ENCODE measurements at places on chromosomes 6 and 20. TPM values are rescaled to one million over a fixed set of nuclear protein-coding genes. Genes with fewer than 3 reads are reported as not detected.

DUSP22 gene
- total RNA-seq = 43.9 TPM

PBOV1 gene
- not detected for total RNA-seq

FAM83C gene
- not detected for total RNA-seq

ELOVL4 gene
- total RNA-seq = 27.6 TPM

NXT1 gene
- total RNA-seq = 6.4 TPM

- peak; percentile 16 for DNase-seq
Measured at GRCh38 chr6:170031684-170032121, 259.2 kb downstream of the DLL1 start.

- DNase-seq = no peak
Measured at GRCh38 chr20:44212792-44213191, 2.2 kb upstream of the OSER1 start.

GRCh38 chr20:4972506-4973251 is 28.6 kb downstream of the SLC23A2 start:
- DNase-seq = no peak

DNA sequence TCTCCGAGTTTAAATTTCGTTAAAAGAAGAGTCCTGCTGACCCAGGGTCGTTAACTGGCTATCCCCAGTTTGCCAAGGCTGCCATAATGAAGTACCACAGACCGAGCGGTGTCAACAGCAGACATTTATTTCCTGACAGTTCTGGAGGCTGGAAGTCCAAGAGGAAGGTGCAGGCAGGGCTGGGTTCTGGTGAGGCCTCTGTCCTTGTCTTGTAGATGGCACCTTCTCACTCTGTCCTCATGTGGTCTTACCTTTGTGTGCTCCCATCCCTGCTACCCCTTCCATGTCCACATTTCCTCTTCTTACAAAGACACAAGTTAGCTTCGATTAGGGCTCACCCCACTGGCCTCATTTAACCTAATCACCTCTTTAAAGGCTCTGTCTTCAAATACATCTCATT is 29.8 kb upstream of the EEF1E1 start:
- no peak for DNase-seq

DNA sequence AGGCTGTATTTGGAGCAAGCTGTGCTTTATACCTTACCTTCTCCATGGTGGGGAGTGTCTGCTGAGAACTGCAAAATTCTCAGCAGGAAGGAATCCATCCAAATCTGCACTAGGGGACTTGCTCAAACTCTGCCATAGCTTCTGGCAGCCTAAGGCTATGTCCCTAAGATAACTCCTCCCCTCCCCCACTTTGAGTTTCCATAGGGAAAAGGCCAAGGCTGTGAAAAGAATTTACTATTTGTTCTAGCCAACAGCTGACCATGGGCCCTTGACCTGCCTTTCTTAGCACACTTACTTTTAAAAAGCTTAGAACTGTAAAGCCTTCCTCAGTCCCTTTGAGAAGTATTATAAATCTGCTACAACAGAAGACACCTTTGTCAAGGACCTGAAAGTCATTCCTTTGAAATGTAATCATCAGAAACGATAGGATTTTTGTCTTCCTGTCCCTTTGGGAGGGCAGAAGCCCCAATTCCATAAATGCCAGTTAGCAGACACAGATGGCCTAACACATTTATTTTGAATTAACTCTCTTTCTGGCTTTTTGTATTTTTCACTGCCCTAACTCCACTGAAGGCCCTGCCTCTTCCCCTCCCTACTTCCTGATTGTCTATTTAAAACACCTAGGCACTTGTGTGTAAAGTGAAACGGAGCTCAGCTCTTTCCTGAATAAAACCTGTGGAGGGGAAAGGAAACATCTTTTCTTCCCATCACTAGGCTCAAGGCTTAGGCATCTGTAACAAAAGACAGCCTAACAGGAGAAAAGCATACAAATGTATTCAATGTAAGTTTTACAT is 157.1 kb downstream of the AKAP7 start:
- DNase-seq = no peak

DNA sequence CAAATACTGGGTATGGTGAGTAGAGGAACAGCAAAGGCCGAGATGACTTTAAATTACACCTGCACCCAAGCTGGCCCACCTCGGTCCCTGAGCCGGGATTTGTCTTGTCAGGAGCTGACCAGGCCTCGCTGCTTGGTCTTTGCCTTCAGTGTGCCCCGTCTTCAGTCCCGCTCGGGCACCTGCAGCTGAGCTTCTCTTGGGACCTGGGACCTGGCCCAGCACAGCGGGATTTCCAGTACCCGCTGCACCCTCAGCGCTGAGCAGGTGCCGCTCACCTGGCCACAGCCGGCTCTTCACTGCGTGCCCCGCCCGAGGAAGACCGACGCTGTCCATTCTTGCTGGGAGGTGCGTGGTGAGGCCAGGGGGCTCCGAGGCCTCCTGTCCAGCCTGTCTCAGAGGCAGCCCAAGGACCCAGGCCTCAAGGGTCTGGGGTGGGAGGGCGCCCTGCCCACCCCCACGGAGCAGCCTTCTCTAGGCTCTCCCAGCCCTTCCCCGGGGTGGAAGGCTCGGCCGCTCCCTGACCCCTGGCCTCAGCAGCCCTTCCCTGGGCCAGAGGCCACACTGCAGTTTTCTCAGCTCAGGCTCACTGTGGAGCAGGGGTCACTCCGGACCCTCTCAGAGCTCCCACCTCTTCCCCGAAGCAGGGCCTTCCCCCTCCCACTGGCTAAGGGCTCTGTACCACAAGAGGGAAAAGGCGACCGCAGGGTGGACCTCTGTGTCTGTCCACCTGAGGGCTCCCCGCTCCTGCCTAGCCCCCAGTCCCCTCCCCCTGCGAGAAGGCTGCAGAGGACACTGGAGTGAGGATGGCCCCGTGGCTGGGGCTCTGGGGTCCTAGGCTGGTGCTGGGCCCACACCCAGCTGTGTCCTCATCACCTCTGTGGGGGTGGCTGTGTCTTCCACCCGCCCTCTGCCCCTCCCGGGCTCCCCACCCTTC is 119.3 kb downstream of the RNASET2 start:
- no peak for DNase-seq

DNA sequence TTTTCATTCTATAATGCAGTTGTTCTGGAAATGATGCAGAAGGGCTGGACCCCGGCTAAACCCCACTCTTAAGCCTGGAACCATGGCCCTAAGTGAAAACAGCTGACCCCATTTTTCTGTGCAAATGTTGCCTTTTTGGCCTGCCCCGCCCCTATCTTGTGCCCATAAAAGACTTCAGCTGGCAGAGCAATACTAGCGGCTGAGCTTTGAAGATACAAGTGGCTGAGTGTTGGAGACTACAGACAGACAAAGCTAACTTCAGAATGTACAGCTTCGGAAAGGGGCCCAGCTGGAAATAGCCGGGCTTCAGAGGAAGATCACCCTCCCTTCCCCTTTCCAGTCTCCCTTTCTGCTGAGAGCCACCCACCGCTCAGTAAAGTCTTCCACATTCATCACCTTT is 258.6 kb upstream of the SPTLC3 start:
- no peak for DNase-seq

GRCh38 chr6:167995302-167995701 is 2.2 kb upstream of the KIF25 start:
- no peak for DNase-seq

- no peak for DNase-seq
Measured at GRCh38 chr6:154337406-154338005, 19.1 kb downstream of the IPCEF1 start.

- no peak for DNase-seq
Measured at GRCh38 chr20:62205618-62206387, 14.3 kb downstream of the HRH3 start.

GRCh38 chr6:109298605-109299264 is 83.5 kb downstream of the CD164 start:
- no peak for DNase-seq
